ENCODE measurements at places on chromosomes 4 and X. TPM values are rescaled to one million over a fixed set of nuclear protein-coding genes. Genes with fewer than 3 reads are reported as not detected.

Gene PPP1R2C
- not detected for polyA plus RNA-seq

Gene ATP2B3
- polyA plus RNA-seq = 0.34 TPM

Gene MAGED4
- 31.7 TPM for polyA plus RNA-seq

Gene SLC2A9
- 4.2 TPM for polyA plus RNA-seq

Gene DRD5
- 0.49 TPM for polyA plus RNA-seq

Gene CRLF2
- not detected for polyA plus RNA-seq

Gene USP27X
- 3.2 TPM for polyA plus RNA-seq

Gene TLR10
- polyA plus RNA-seq = 0.25 TPM

Gene SH3RF1
- polyA plus RNA-seq = 16.4 TPM

Gene NHS
- polyA plus RNA-seq = 1.9 TPM

Gene TCEAL6
- not detected for polyA plus RNA-seq

Gene PPP1R3F
- 6.8 TPM for polyA plus RNA-seq

Gene FMR1NB
- not detected for polyA plus RNA-seq

Gene WAS
- 5.9 TPM for polyA plus RNA-seq

Gene PDE6B
- polyA plus RNA-seq = 11.5 TPM

Gene SPP1
- 93.0 TPM for polyA plus RNA-seq

Gene POU3F4
- polyA plus RNA-seq = 0.04 TPM

Gene FRG1
- 27.3 TPM for polyA plus RNA-seq

Gene FAM236A
- not detected for polyA plus RNA-seq

Gene GYPE
- polyA plus RNA-seq = 1.8 TPM

Gene TBX22
- not detected for polyA plus RNA-seq

Gene SOD3
- polyA plus RNA-seq = 19.3 TPM

Gene GAGE12H
- polyA plus RNA-seq = not detected

Gene GDPD2
- 1.0 TPM for polyA plus RNA-seq

Gene MND1
- 7.1 TPM for polyA plus RNA-seq

Gene USP51
- 3.6 TPM for polyA plus RNA-seq

Gene NRK
- polyA plus RNA-seq = 225 TPM

Gene ZGRF1
- 10.0 TPM for polyA plus RNA-seq

Gene ITIH6
- 0.74 TPM for polyA plus RNA-seq

Gene IBSP
- polyA plus RNA-seq = 0.09 TPM

Gene H2BW2
- polyA plus RNA-seq = 0.47 TPM

Gene BEX5
- polyA plus RNA-seq = not detected

Gene SNX12
- polyA plus RNA-seq = 54.5 TPM

Gene SPIN2A
- polyA plus RNA-seq = 4.9 TPM

Gene STPG2
- polyA plus RNA-seq = 0.12 TPM
